ENCODE measurements at places on chromosomes 2 and 18.

GRCh38 chr2:26913999-26914658, 56.3 kb upstream of the MAPRE3 start:
- DNase-seq = no peak

GRCh38 chr2:202339071-202339870, 36.9 kb upstream of the BMPR2 start:
- DNase-seq = no peak

GRCh38 chr2:219030177-219030940, 11.0 kb downstream of the CFAP65 start:
- DNase-seq = no peak

- no peak for DNase-seq
Measured at GRCh38 chr2:126635281-126635680, 20.7 kb upstream of the GYPC start.

DNA sequence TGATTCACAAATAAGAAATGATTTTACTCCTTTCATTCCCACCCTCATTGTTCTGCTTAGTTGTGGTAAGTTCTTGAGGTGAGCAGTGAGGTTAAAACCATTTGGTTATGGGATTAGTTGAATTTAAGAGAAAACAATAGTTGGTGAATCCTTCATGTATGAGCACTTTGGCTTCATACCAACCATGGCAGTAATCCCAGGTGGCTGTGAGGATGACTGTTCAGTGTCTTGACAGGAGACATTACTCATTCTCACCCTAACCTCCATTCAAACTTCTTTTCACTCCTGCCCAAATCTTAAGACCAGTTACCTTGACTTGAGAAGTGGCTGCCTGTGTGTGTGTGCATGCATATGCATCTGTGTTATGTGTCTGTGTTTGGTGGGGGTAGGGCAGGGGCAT, 143.1 kb downstream of the SETBP1 start:
- DNase-seq = no peak

- peak; percentile 62 for DNase-seq
Measured at GRCh38 chr2:30422444-30423040, 24.5 kb upstream of the LCLAT1 start.

DNA sequence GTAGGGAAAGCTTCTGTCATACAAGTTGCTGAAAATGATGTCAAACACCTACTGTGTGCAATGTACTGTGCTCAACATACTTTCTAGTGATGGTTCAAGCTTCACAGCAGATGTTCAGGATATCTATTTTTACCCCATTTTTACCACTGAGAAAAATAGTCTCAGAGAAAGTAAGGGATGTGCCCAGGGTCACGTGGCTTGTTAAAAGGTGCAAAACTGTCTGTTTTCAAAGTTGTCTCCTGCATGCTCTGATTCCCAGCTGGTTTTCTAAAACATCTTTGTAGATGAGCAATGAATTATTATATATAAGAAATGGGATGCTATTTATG, 145.5 kb upstream of the LHCGR start:
- DNase-seq = no peak

DNA sequence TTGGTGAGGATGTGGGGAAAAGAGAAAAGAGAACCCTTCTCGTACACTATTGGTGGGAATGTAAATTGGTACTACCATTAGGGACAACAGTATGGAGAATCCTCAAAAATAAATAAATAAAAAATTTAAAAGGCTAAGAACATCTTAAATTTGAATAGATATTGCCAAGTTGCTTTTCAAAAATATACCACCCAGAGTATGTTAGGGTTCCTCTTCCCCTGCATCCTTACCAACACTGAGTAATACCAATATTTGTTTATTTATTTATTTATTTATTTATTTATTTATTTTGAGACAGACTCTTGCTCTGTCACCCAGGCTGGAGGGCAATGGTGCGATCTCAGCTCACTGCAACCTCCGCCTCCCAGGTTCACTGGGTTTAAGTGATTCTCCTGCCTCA, 5.5 kb upstream of the NRBP1 start:
- DNase-seq = no peak

DNA sequence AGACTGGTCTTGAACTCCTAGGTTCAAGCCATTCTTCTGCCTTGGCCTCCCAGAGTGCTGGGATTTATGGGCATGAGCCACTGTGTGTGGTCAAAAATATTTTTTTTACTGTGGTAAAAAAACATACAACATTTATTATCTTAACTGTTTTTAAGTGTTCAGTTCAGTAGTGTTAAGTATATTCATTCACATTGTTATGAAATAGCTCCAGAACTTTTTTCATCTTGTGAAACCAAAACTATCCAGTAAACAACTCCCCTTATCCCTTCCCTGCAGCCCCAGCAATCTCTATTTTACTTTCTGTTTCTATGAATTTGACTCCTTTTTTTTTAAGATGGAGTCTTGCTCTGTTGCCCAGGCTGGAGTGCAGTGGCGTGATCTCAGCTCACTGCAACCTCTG, 9.3 kb downstream of the RMC1 start:
- no peak for DNase-seq

DNA sequence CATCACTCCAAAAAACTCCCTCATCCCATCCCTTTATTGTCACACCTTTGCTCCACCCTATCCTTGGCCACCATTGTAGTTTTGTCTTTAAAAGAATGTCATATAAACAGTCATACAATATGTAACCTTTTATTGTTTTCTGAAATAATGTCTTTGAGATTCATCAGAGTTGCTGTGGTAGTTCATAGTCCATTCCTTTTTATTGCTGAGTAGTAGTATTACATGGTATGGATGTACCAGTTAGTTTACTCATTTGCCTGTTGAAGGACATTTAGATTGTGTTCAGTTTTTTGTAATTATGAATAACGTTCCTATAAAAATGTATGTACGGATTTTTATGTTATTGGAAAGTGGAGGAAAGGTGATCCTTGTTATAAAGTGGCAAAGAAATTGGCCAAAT, 171.8 kb upstream of the GCFC2 start:
- DNase-seq = no peak

DNA sequence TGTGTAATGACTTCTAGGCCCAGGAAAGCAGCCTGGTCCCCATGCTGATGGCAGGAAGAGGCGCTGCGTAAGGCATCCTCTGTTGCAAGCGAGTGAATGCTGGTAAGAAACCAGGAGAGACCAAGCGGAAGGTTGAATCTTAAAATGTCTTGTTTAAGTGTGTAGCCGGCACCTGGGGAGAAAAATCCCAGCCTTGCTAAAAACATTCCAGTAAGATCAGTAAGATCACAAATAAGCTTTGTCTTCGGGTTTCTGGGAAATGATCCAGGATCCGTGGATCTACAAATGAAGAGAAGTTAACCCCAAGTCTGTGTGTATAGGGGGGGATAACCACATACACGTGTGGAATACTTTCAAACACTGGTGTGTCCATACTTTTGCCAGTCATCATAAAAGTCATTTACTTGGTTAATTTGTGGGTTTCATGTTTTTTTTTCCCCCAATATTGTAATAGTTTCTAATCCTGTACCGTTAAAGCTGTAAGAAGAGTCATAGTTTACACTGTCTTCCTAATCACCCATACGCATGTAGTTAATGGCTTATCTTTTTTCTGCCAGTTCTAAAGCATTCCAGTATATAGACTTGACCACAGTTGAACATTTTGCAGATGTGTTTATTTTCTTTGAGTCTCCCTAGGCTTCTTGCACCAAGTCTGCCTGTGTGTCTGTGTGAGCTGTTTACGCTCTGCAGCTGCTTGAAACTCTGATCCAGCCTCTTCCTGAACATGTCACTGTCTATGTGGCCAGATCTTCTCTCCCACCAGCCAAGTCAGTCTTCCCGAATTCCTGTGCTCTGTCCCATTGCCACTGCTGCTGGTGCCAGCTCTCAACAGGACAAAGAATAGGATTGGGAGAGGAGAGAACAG, 135.9 kb upstream of the ARL4C start:
- DNase-seq = no peak

DNA sequence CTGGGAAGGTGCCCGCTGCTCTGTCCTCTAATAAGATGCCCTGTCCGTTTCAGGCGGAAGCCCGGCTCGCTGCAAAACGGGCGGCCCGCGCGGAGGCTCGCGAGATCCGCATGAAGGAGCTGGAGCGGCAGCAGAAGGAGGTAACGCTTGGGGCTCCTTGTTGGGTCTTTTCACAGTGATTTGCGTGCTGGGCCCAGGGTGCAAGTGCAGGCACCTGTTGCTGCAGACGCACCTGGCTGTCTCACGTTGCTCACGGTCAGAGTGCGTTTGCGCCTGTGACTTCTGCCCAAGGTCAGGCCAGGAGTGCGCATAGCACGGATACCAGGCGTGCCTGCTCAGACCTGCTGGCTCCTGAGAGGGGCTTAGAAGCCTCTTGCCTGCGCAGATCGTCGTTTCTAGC, 81.1 kb downstream of the LRRFIP1 start:
- no peak for DNase-seq

GRCh38 chr18:63890237-63890949, 2.9 kb downstream of the SERPINB2 start:
- no peak for DNase-seq

Data from left hindlimb (tissue), 1 donor.